Uterus (tissue), 4 donors: ENCODE measurements at places on chromosomes 1 and 21. TPM values are rescaled to one million over a fixed set of nuclear protein-coding genes. Genes with fewer than 3 reads are reported as not detected.

Gene LCE2C
- total RNA-seq = not detected

DNA sequence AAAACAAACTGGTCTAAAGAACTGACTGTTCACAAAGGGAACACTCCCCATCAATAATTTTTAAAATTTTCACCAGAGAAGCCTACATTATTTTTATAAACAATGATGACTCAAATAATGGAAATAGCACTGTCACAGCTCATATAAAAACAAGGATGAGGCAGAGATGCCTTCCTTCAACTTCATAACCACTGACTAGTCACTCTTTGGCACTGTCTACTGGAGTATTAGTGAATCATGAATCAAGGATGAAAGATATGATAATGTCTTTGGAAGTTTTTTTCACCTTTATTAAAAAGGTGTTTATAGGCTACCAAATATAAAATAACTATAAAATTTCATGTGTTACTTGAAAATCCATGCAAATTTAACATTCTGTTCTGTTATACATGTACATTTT is 316.9 kb downstream of the VAV3 start:
- DNase-seq = no peak

GRCh38 chr1:246677842-246678241 is 46.4 kb upstream of the SCCPDH start:
- no peak for DNase-seq

- DNase-seq = no peak
These were observed at the start of gene CHI3L2 for GRCh38 chr1:111227434-111227833. Gene CHI3L2, plus strand, starts transcription at chr1:111227713. Its CDS starts 17 bp downstream, at chr1:111227730.

Gene PDC
- not detected for total RNA-seq

Gene PTAFR
- total RNA-seq = 2.7 TPM

- DNase-seq = no peak
These were observed 133.4 kb downstream of the PLPPR5 start for GRCh38 chr1:98870959-98871903.

DNA sequence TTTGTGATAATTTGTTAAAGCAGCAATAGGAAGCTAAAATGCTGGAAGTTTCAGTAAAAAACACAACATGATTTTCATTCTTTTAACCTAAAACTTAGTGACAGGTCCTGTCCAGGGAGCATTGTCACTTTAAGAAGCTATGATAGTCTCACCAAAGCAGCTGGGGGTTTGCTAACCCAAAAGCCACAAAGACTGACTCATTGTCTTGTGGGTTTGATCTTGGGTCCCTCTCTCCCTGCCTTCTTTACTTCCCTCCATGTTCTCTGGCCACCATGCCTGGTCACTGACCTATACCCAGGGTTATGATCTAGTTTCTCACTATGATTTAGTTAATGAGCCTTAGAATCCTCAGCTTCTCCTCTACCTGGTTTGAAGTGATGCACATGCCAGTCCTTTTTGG is 213.5 kb upstream of the PTGFR start:
- no peak for DNase-seq

GRCh38 chr1:176949033-176949662 is 215.4 kb downstream of the ASTN1 start:
- DNase-seq = no peak

Gene LRRN2
- total RNA-seq = 2.9 TPM

Gene ADORA3
- total RNA-seq = 0.90 TPM

DNA sequence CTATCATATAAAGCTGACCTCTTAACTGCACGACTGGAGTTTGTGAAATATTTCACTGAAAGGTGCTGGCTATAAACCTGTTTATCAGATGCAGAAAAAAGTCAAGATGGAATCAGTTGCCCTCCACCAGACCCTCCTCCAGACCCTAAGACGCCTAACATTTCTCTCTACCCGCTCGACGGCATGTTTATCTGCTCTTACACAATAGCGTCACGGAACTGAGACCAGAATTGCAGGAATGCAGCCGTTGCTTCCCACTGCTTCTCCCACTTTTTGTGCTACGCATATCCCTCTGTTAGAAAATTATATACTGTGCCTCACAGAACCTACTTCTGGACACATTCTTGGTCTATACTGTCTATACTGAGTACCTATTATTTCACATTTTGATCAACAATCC is 28.2 kb upstream of the FAM131C start:
- DNase-seq = no peak
